Vagina (tissue), 2 donors: ENCODE measurements at places on chromosomes 4 and X. TPM values are rescaled to one million over a fixed set of nuclear protein-coding genes. Genes with fewer than 3 reads are reported as not detected.

Gene KLHL4
- total RNA-seq = 0.25 TPM

Gene SLC6A14
- total RNA-seq = 10.1 TPM

Gene TLR2
- 14.5 TPM for total RNA-seq

Gene CDKL2
- total RNA-seq = 0.74 TPM

Gene MAGEB1
- not detected for total RNA-seq

DNA sequence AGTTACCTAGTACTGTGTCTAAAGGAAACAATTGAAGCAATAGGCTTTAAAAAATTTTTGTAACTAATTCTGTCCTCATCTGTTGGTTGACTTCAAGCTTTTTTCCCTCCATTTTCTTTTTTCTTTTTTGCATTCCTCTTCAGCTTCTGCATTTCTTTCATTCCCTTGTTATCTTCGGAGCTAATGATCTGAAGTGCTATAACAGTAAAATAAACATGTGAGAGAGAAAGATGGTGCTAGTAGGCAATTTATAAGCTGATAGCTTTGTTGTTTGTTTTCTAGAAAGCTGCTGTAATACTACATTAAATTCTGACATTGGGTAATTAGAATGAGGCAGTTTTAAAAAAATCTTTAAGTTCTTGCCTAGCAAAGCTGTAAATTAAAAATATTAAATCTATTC, 37.1 kb downstream of the PTPN13 start:
- DNase-seq = no peak

DNA sequence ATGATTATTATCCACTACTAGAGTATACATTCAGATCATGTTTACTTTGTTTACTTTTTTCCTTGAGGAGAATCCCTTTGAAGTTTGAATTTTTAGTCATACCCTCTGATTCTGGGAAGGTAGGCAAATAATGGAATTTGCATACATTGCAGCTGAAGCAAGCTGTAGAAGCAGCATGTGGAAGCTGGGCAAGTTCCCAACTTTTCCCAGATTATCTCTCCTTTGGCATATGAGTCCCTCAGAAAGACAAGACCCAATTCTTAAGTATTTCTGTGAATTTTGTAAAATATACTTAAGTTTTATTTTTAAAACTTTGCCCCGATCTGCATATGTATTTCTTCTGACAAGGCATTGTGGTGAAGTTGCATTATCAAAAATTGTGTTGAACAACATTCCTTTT, 94.9 kb downstream of the CNKSR2 start:
- no peak for DNase-seq

GRCh38 chr4:185774131-185774653, 37.8 kb downstream of the SORBS2 start:
- DNase-seq = no peak

GRCh38 chr4:142447009-142447408, 399.1 kb downstream of the INPP4B start:
- DNase-seq = no peak

GRCh38 chr4:76488888-76489685, 54.1 kb downstream of the SHROOM3 start:
- no peak for DNase-seq

DNA sequence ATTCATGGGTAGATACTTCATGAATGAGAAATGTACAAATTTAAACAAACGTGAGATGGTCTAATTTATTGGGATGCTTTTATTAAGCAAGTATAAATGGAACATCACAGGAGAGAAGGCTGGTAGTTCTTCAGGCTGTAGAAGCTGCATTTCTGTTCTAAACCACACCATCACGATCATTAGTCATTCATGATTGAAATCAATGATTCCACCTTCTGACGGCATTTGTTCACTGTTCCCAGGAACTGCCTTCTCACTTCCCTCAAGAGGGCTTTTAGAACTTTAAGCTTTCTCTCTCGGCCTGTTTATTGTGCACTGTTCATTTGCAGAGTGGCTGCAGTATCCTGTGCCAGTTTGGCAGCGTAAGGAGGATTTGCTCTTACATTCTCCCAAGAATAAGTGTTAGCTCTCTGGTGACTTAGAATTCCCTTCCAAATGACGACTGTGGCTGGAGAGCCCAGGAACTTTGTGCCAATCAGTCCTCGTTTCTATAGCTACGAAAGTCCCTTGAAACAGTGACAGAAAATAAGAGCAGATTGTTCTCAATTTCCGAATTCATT, 54.7 kb downstream of the MFAP3L start:
- no peak for DNase-seq

GRCh38 chr4:150139297-150139865, 61.1 kb downstream of the DCLK2 start:
- no peak for DNase-seq

DNA sequence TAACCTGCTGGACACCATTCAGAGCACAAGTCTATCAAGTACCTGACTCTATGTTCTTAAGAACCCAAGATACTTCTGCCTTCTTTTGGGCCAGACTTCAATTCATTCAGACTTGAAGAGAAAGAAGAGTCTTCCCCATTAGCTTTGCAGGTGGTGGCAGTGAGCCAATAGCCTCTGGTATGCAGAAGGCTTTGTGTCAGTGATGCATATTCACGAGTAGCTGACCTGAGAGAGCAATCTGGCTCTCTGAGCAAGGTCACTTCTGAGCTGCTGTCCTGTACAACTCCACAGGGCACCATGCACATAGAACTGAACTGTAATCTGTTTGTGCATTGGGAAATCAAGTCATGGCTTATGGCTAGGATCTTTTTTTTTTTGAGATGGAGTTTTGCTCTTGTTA, 39.9 kb upstream of the SPINK2 start:
- no peak for DNase-seq

DNA sequence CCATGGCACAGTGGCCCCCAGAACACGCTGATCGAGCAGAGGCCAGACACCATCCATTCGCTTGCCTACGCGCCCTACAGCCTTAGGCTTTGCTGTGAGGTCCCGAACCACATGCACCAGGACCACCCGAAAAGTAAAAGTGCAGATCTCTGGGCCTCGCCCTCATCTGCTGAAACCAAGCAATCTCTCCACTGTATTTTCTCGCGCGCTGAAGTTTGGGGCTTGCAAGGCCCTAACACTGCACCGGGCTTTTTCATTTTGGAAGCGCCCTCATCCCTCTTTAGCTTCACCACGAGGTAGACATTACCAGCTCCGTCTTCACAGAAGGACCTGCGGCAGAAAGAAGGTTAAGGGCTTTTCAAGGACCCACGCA, 21.2 kb downstream of the NKX3-2 start:
- no peak for DNase-seq

DNA sequence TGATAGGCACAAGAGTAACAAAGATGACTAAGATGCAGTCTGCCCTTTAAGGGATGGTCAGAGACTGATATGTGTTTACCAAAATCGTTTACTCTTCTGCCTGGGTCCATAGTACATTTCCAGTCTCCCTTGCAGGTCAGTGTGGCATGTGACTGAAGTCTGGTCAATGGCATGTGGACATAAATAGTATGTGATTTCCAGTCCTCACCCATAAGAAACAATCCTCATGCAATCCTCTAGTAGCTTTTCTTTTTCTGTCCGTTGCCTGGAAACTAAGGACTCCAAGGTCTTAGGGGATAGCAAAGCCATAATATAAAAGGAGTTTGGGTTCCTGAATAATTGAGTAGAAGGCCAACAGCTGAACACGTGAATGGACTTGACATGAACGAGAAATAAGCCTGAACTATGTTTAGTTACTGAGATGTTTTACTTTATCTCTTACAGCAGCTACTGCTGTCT, 1.1 kb downstream of the SLC9B2 start:
- DNase-seq = no peak

- DNase-seq = no peak
Observed at GRCh38 chr4:44700427-44700826, 22.2 kb downstream of the GUF1 start.

- DNase-seq = no peak
Observed at GRCh38 chrX:115174548-115174947, 14.7 kb upstream of the RBMXL3 start.
